Fibroblast of skin of right biceps (primary cell): ENCODE measurements at places on chromosomes 7 and 10.

- no peak for DNase-seq
These were observed 114.5 kb downstream of the GRID1 start for GRCh38 chr10:86252079-86252478.

DNA sequence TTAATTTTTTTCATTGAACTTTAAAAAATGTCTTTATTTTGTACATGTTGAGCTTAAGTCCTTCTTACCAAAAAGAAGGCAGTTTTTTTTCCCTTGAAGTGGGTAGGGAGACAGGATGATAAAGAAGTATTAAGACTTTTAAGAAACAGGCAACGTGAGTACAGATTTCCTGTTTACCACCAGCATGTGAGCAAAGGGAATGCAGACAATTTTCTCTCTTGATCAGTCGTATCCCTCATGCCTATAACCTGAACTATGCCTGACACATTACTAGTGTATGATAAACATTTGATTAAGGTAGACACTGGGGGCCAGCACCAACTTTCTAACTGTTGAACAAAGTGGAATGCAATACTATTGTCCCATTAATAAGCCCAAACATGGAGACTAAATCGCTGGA is 8.8 kb upstream of the OR2A2 start:
- no peak for DNase-seq

DNA sequence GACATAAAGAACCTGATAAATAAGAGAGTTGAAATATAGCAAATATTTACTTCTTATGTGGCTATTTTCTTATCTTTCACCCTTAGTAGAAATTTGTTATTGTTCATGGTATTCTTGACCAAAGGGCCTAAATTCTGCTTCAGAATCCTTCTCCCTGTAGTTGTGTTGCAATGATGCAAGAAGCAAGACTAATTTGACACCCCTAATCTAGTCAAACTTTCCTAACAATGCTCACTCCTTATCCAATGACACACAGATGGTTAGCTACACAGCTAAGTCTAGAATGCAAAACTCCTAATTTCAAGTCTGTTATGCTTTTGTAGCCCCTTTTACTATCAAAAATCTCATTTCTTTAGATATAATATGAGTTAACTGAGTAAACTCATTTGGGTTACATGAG is 56.1 kb downstream of the TWIST1 start:
- peak; percentile 16 for DNase-seq

DNA sequence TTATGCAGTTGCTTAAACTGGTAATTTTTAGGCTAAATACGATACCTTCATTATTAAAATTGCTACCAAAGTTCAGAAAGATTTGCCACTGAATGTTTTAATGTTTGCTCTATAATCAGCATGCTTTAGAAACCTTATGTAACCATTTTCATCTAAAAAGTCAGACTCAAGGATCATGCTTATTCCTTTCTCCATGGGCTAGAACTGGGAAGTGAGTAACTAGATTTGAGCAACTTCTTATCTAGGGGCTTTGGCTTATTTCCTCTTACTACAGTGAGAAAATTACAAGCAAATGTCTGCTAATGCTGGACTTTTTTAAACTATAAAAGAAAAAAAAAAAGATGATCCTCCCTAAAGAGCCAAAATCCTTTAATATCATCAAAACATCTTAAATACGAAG is 215.9 kb downstream of the CRPPA start:
- DNase-seq: no peak

DNA sequence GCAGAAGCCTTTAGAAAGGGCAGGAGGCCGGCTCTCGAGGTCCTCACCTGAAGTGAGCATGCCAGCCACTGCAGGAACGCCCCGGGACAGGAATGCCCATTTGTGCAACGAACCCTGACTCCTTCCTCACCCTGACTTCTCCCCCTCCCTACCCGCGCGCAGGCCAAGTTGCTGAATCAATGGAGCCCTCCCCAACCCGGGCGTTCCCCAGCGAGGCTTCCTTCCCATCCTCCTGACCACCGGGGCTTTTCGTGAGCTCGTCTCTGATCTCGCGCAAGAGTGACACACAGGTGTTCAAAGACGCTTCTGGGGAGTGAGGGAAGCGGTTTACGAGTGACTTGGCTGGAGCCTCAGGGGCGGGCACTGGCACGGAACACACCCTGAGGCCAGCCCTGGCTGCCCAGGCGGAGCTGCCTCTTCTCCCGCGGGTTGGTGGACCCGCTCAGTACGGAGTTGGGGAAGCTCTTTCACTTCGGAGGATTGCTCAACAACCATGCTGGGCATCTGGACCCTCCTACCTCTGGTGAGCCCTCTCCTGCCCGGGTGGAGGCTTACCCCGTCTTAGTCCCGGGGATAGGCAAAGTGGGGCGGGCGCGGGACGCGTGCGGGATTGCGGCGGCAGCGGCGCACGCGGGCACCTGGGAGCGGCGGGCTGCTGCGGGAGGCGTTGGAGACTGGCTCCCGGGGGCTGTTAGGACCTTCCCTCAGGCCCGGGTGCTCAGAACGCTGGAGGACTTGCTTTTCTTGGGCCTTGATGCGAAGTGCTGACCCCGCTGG is at the start of gene FAS:
TSS of gene FAS (plus strand) at position 415 of the 777 bp plus-strand sequence. CDS start at position 494, 79 bp downstream.
- peak; percentile 50 for DNase-seq

DNA sequence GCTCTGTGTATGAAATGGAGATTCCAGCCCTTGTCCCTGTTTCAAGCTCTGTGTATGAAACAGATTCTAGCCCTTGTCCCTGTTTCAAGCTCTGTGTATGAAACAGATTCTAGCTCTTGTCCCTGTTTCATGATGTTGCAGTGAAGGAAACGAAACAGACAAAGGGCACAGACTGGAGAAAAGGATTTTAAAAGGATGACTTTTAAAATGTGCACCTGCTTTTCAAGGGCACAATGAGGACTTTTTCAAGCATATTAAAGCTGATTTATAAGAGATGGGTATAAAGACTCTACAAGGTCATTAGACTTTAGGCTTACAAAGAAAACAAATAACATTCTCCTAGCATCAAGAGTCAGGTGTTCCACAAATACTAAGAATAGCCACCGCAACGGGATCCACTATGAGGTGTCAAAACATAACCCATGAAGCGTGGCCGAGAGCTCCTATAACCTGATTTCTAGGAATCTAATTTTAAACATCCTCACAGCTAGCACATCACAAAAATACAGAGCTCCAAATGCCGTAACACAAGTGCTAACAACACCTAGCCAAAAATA is 29.0 kb downstream of the DIP2C start:
- no peak for DNase-seq

GRCh38 chr10:5446390-5446926 is 34.1 kb downstream of the NET1 start:
- peak; percentile 88 for DNase-seq
